ENCODE measurements at places on chromosomes 12 and 14.

- DNase-seq: no peak
Measured at GRCh38 chr12:40648519-40648918, 43.7 kb upstream of the CNTN1 start.

GRCh38 chr14:98956661-98957060 is 315.3 kb downstream of the BCL11B start:
- no peak for DNase-seq

GRCh38 chr14:55404173-55404854 is 7.3 kb downstream of the ATG14 start:
- no peak for DNase-seq

GRCh38 chr14:98958048-98958631 is 313.9 kb downstream of the BCL11B start:
- DNase-seq: no peak

All from testis (tissue), 5 donors.